ENCODE measurements at places on chromosomes 1 and 21.

- no peaks in the 10 kb centered on the region for H3K36me3 ChIP-seq
- ATAC-seq = no peak
- H3K27me3 ChIP-seq = peaks cover 11% of the 10 kb centered on the region
- H3K27ac ChIP-seq = no peak overlapping the region
- no peaks in the 10 kb centered on the region for H3K4me1 ChIP-seq
Observed at GRCh38 chr1:30135698-30136097, 587.7 kb downstream of the MATN1 start.

- H3K4me3 ChIP-seq = no peak overlapping the region
- H3K27ac ChIP-seq = no peak overlapping the region
- peaks cover 15% of the 10 kb centered on the region for H3K36me3 ChIP-seq
Observed at GRCh38 chr1:230171356-230172015, 104.4 kb downstream of the GALNT2 start.

GRCh38 chr21:15000081-15000480, 64.7 kb downstream of the NRIP1 start:
- no peak for ATAC-seq
- H3K27ac ChIP-seq = no peak overlapping the region
- peaks cover 33% of the 10 kb centered on the region for H3K4me1 ChIP-seq
- no peak overlapping the region for H3K4me3 ChIP-seq
- no peaks in the 10 kb centered on the region for H3K27me3 ChIP-seq

- H3K27me3 ChIP-seq = peaks cover 10% of the 10 kb centered on the region
- no peak overlapping the region for H3K4me3 ChIP-seq
- ATAC-seq = no peak
Observed at GRCh38 chr1:199678771-199679170, 348.7 kb upstream of the NR5A2 start.

GRCh38 chr1:119225831-119226230, 85.4 kb upstream of the WARS2 start:
- H3K4me3 ChIP-seq = no peak overlapping the region
- H3K27me3 ChIP-seq = no peaks in the 10 kb centered on the region
- no peak overlapping the region for H3K27ac ChIP-seq
- ATAC-seq = no peak

DNA sequence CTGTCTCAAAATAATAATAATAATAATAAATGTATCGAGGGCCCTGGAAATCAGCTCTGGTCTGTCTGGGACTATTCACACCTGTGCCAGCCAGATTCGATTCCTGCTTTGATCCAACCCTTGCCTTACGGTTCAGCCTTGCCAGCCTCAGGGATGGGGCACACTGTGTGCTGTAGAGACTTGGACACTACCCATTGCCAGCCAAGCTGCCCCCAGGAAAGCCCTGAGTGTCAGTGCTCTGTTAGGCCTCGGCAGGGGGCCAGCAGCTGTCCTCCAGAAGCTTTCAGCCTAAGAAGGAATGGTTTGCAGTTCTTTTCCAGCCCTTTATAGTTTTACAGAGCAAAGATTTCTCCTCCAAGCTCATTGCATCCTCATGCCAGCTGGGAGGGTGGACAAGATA, 96.2 kb upstream of the RUNX3 start:
- H3K27me3 ChIP-seq = no peaks in the 10 kb centered on the region
- H3K4me1 ChIP-seq = peaks cover 96% of the 10 kb centered on the region
- peak overlapping the region; percentile 98 for H3K27ac ChIP-seq
- no peaks in the 10 kb centered on the region for H3K36me3 ChIP-seq
- no peak for ATAC-seq

DNA sequence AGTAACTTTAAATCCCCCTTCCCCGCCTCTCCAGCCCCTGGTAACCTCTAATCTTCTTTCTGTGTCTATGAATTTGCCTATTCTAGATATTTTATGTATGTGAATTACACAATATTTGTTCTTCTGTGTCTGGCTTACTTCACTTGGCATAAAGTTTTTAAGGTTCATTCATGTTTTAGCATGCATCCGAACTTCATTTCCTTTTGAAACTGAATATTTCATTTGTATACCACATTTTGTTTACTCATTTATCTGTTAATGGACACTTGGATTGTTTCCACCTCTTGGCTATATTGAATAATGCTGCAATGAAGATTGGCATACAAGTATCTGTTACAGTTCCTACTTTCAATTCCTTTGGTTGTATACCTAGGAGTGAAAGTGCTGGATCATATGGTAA, 205.3 kb downstream of the TM2D1 start:
- H3K27me3 ChIP-seq = peaks cover 19% of the 10 kb centered on the region
- H3K4me1 ChIP-seq = no peaks in the 10 kb centered on the region
- H3K27ac ChIP-seq = no peak overlapping the region
- H3K4me3 ChIP-seq = no peak overlapping the region
- no peaks in the 10 kb centered on the region for H3K36me3 ChIP-seq
- ATAC-seq = no peak

GRCh38 chr1:222784916-222785315, 29.9 kb upstream of the DISP1 start:
- H3K36me3 ChIP-seq = peaks cover 11% of the 10 kb centered on the region
- H3K4me1 ChIP-seq = peaks cover 30% of the 10 kb centered on the region
- no peaks in the 10 kb centered on the region for H3K27me3 ChIP-seq
- H3K27ac ChIP-seq = no peak overlapping the region

DNA sequence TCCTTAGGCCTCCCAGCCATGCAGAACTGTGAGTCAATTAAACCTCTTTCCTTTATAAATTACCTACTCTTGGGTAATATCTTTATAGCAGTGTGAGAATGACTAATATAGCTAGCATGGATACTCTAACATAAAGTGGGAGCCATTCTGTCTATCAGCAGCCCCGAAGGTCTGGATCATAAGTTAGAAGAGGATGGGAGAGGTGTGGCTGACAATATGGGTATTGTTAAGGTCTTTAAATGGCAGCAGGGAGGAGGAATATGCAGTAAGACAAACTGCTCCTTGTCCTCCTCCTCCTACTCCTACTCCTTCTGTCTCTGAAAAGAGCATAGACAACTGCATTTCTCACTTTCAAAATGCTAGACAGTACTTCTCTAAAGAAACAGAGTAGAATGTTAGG, 214.0 kb upstream of the C1orf87 start:
- H3K4me3 ChIP-seq = no peak overlapping the region
- no peaks in the 10 kb centered on the region for H3K4me1 ChIP-seq
- no peak overlapping the region for H3K27ac ChIP-seq
- no peaks in the 10 kb centered on the region for H3K36me3 ChIP-seq

- H3K36me3 ChIP-seq = no peaks in the 10 kb centered on the region
- H3K27ac ChIP-seq = no peak overlapping the region
- peaks cover 41% of the 10 kb centered on the region for H3K27me3 ChIP-seq
- no peak overlapping the region for H3K4me3 ChIP-seq
- H3K4me1 ChIP-seq = no peaks in the 10 kb centered on the region
Observed at GRCh38 chr1:2604844-2605508, 18.4 kb downstream of the PRXL2B start.

- H3K27me3 ChIP-seq = no peaks in the 10 kb centered on the region
- H3K36me3 ChIP-seq = peaks cover 14% of the 10 kb centered on the region
- H3K4me1 ChIP-seq = peaks cover 49% of the 10 kb centered on the region
- H3K4me3 ChIP-seq = peak overlapping the region; percentile 96
- peak overlapping the region; percentile 98 for H3K27ac ChIP-seq
Observed at GRCh38 chr1:179082333-179082998, 596 bp downstream of the TOR3A start.

DNA sequence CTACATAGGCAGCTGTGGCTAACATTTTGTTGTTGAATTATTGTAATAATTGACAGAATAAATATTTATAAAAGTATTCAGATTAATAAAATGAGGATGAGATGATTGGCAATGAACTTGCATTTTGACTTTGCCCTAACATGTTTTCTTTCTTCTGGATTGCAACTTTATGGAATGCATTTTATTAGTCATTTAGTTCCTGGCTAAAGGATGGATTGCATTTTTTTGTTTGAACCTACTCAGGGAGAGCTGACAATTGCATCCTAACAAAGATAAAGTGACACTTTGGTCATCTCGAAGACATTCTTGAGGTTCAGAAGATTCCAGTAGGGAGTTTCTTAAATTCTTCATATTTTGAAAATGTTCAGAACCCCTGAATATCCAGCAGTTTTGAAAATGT, 37.5 kb downstream of the PGM1 start:
- no peak overlapping the region for H3K4me3 ChIP-seq
- no peak overlapping the region for H3K27ac ChIP-seq
- H3K36me3 ChIP-seq = peaks cover 49% of the 10 kb centered on the region
- H3K27me3 ChIP-seq = no peaks in the 10 kb centered on the region
- no peak for ATAC-seq

DNA sequence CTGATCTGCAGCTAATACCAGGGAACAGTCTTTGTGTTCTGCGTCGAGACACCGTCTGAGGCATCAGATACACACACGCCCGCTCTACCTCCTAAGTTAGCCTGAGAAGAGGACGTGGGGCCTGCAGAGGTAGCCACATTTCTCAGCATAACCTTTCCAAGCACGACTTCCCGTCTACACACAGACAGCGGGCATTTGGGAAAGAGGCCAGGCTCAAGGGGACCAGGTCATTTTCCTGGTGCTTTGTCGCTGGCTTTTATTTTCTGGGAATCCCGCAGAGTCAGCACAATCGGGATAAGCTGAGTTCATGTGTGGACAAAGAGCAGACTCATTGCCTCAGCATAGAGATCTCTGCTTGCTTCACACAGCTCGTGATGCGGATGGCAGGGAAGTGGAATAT, 72.5 kb upstream of the SMYD2 start:
- H3K27me3 ChIP-seq = peaks cover 6% of the 10 kb centered on the region
- ATAC-seq = no peak
- H3K36me3 ChIP-seq = no peaks in the 10 kb centered on the region
- H3K4me3 ChIP-seq = no peak overlapping the region
- H3K27ac ChIP-seq = no peak overlapping the region

GRCh38 chr1:16152481-16153087, 3.3 kb downstream of the EPHA2 start:
- H3K36me3 ChIP-seq = no peaks in the 10 kb centered on the region
- ATAC-seq = no peak
- no peak overlapping the region for H3K4me3 ChIP-seq
- peaks cover 32% of the 10 kb centered on the region for H3K4me1 ChIP-seq
- no peak overlapping the region for H3K27ac ChIP-seq
- H3K27me3 ChIP-seq = peaks cover 80% of the 10 kb centered on the region

GRCh38 chr1:172002725-172003345, 161.5 kb downstream of the DNM3 start:
- no peak overlapping the region for H3K4me3 ChIP-seq
- H3K27me3 ChIP-seq = no peaks in the 10 kb centered on the region
- H3K4me1 ChIP-seq = peaks cover 6% of the 10 kb centered on the region
- no peaks in the 10 kb centered on the region for H3K36me3 ChIP-seq

GRCh38 chr21:21039624-21040170, 41.5 kb downstream of the NCAM2 start:
- H3K4me3 ChIP-seq = no peak overlapping the region
- no peaks in the 10 kb centered on the region for H3K27me3 ChIP-seq
- H3K36me3 ChIP-seq = no peaks in the 10 kb centered on the region
- no peak for ATAC-seq
- H3K27ac ChIP-seq = no peak overlapping the region

DNA sequence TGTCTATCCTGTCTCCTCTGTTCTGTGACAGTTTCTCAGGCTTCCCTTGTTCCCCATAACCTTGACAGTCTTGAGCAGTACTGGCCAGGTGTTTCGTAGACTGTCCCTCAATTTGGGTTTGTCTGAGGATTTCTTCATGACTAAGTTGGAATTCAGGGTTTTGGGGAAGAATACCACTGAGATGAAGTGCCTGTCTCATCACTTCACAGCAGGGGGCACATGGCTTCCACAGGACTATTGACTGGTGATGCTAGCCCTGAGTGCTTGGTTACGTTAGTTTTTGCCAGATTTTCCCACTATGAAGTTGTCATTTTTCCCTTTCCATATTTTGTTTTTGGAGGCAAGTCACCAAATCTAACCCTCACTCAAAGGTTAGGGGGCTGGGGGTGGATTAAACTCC, 45.7 kb downstream of the CDCP2 start:
- H3K4me3 ChIP-seq = no peak overlapping the region
- ATAC-seq = no peak
- H3K27ac ChIP-seq = no peak overlapping the region
- H3K4me1 ChIP-seq = no peaks in the 10 kb centered on the region

DNA sequence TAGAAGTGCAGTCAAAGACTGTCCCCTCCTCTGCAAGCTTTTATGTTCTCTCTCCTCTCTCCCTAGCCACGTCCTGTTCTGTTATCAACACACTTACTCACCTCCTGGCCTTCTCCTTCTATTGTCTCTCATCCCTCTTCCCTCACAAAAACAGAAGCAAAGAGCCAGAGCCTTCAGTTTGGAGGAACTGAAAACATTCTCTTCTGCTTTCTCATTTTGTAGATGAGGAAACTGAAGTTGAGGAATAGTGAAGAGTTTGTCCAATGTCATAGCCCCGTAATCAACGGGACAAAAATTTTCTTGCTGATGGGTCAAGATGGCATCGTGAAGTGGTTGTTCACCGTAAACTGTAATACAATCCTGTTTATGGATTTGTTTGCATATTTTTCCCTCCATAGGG, 1.9 kb downstream of the NLRP3 start:
- peaks cover 31% of the 10 kb centered on the region for H3K4me1 ChIP-seq
- ATAC-seq = no peak
- H3K4me3 ChIP-seq = no peak overlapping the region
- H3K27ac ChIP-seq = no peak overlapping the region

DNA sequence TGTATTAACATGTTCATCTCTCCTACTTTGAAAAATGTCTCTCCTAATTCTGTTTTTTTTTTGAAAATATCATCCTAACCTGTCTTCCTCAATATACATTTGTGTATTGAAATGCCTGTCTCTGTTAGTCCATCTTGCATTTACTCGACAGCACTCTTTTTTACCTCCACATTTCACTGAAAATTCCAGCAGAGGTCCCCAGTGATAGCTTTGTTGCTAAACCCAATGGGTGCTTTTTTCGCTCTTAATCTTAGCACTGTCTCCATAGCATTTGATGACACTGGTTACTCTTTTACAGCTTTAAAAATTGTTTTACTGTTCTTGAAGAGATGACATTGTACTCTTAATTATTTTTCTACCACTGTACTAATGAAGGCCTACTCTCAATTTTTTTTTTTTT, 10.8 kb downstream of the OSBPL9 start:
- no peak for ATAC-seq
- peaks cover 5% of the 10 kb centered on the region for H3K36me3 ChIP-seq
- H3K27me3 ChIP-seq = no peaks in the 10 kb centered on the region
- no peak overlapping the region for H3K4me3 ChIP-seq
- H3K27ac ChIP-seq = no peak overlapping the region

GRCh38 chr1:9315411-9316079, 22.9 kb downstream of the SPSB1 start:
- H3K27ac ChIP-seq = peak overlapping the region; percentile 72
- H3K36me3 ChIP-seq = no peaks in the 10 kb centered on the region
- H3K4me3 ChIP-seq = peak overlapping the region; percentile 22
- ATAC-seq = peak; percentile 47
- no peaks in the 10 kb centered on the region for H3K27me3 ChIP-seq
